ENCODE measurements at places on chromosomes 2 and 18.

- DNase-seq, result no peak
Measured at GRCh38 chr2:213234641-213235040, 49.6 kb upstream of the SPAG16 start.

DNA sequence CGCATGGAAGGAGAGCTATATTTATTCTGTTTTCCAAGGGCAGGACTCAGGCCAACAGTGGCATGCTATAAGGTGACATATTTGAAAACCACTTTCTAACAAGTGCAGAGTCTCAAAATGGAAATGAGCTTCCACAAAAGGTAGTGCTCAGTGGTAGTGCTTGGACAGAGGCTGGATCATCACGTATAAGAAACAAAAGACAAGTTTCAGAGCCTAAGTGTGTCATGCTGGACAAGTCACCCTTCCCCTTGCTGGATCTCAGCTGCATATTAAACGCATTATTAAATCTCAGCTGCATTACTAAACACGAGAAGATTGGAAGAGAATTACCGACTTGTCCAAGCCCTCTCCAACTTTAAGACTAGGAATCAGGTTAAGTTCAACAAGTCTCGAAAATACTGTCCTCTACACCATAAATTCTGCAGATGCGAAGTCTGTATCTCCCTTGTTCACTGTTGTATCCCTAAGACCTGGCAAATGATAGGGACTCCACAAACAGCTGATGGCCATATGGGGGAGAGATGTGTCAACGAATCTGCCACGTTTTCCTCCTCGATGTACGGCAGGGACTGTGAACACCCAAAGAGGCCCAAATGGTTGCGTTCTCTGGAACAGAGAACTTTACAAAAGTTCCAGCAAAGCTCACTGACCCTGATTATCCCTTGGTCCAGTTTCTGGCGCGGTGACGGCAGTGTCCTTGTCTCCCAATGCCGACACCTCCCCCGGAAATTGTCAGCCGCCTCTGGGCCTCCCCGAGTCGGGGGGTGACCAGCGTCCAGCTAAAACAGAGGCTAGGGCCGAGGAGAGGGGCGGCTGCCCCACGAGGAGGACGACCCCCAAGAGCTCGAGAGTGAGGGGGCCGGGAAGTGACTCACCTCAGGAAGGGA is 611 bp downstream of the NOL10 start:
- no peak for DNase-seq

DNA sequence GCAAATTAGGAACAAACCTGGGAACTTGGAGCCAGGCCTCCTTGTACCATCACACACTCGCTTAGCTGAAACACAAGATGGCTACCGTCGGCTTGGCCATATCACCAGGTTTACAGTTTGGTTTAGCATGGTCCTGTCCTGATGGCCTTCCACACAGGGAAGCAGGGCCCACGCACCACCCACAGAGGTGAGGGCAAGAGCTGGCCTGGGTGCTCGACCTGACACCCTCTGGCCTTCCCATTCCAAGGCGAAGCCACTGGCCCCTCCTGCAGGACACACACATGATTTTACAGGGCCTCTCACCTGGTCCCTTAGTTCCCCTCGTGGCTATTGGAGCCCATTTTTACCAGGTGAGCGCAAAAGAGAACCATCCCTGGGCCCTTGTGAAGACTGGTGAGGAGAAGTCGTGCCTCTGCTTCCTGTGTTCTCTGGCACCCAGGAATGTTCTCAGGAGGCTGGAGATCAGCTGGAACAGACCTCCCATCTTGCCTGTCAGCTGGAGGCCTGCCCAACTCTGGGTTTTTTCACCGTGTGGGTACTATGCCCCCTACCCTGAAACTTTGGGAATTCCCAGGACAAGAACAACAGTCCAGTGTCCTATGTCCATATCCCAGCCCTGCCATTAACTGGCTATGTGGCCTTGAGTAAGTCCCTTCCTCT is 53.0 kb upstream of the FOSL2 start:
- DNase-seq, result no peak

DNA sequence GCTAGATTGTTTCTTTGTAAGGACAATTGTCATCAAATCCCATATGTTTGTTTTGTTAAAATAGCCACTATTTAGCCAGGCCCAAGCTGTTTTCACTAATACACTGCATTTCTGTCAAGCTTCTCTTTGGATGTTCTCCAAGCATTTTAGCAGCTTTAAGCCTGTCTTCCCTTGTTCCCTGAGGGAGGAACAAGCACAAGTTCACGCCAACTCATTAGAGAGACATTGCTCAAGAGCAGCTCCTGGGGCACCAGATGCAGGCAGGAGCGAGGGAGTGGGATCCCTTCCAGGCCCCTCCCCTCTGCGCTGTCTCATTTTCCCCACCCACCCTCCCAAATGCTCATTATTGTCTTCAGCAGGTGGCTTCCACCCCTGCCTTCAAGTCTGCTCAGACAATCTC is 32.6 kb upstream of the PPP3R1 start:
- no peak for DNase-seq

- no peak for DNase-seq
Measured at GRCh38 chr2:52821631-52822030, 946.0 kb upstream of the CHAC2 start.

- DNase-seq, result no peak
Measured at GRCh38 chr2:44135771-44136170, 32.9 kb upstream of the PPM1B start.

DNA sequence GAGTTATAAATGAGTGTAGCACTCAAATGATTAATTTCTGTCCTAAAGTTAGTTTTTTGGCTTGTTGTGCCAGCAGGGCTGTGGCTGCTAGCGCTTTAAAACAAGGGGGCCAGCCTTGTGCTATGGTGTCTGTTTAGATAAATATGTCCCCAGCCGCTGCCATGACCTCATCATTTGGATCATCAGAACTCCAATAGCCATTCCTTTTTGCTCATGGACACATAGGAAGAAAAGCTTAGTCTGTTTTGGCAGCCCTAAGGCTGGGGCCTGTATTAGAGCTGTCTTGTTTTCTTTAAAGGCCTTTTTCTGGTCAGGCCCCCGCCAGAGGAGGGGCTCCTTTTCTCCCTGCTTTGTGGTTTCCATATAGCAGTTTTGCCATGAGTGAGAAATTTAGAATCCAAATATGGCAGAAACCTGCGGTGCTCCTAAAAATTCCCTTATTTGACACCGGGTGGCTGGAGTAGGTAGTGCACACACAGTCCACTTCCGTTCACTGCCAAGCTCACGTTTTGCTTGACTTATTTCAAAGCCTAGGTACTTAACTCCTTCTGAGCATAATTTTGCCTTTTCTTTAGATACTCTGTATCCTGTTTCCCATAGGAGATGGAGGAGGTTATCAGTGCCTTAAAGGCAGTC is 60.4 kb upstream of the SLC35G4 start:
- no peak for DNase-seq

All from activated CD8-positive, alpha-beta memory T cell treated with anti-CD3 and anti-CD28 coated beads for 48 hours (primary cell).